ENCODE measurements at places on chromosomes 1 and 21.
A peak's percentile ranks its signal among the peaks of the same experiment; 100 is the strongest.

DNA sequence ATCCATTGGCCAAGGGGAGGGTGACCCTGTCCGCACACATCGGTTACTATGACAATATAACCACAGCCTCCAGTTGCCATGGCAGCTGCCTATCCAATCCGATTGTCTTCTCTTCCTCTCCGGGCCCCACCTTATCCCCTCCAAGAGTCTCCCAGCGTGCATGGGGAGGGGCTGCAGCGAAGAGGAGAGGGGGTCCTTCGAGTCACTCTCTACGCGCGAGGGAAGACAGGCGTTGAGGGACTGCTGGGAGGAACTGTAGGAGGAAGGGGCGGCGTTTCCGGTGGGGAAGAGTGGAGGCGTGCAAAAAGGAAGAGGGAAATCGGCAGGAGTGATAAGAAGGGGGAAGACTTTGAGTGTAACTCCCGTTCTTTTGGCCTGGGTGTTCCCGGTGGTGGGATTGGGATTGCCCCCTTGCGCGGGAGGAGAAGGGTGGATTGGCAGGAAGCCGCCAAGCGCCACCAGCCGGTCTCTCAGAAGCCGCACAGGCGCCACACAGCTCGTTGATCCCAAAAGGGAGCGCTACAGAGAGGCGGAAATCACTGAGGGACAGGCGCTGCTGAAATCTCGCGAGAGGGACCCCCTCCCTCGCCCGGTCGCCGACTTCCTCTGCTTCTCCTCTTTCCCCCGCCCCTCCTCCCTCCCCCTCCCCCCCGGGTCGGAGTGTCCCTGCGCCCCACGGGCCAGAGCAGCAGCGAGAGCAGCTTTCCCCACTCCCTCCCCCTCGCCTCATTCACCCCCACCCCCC, 384 bp upstream of the SMG7 start:
- peak; percentile 99 for DNase-seq

DNA sequence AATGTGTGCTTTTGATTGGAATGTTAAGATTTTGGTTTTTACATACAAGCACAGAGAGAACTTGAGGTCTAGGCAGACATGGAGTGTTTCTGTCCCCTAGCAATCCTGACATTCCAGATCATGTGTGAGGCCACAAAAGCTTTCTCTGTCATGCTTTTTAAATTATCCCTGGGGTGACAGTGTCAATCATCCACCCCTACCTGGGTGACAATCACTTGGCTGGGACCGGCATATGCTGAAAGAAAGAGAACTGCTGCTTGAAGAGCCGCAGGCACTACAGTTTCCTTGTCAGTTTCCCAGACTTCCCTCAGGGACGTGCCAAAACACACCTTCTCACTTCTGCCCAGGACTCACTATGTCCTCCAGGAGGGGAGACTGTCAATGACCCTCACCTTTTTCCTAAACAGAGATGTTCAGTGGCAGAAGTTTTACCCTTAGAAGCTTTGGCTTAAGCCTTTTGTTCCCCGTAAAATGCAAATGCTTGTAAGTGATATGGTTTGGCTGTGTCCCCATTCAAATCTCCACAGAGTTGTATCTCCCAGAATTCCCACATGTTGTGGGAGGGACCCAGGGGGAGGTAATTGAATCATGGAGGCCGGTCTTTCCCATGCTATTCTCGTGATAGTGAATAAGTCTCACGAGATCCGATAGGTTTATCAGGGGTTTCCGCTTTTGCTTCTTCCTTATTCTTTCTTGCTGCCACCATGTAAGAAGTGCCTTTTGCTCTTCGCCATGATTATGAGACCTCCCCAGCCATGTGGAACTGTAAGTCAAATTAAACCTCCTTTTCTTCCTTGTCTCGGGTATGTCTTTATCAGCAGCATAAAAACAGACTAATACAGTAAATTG, 217.4 kb downstream of the FGGY start:
- no peak for DNase-seq

- no peak for DNase-seq
These were observed 61.5 kb downstream of the CD58 start for GRCh38 chr1:116508984-116509980.

DNA sequence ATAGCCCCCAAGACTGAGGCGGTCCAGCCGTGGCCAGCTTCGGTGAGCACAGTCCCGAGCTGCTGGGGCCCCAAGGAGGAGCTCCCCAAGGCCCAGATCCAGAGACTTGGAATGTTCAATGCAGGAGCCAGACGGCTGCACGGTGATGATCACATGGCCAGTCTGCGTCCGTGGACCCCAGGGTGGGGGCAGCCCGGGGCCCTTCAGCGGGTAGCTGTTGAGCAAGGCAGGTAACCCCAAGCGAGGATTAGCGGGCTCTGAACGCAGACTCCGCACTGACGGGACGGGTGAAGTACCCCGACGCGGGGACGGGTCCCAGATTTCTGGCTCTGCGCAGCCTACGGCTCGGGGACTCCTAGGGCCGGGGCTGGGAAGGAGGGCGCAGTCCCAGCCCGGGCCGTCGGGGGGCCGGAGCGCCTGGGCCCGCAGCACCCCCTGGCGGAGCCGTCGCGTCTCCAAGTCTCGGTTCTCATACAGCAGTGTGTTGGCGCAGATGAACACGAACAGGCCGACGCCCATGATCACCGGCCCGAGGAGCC, 2.7 kb downstream of the TMEM200B start:
- DNase-seq = peak; percentile 42

- DNase-seq = no peak
These were observed 54.3 kb upstream of the KCNJ6 start for GRCh38 chr21:37970548-37970947.

GRCh38 chr21:38386967-38387366, 111.3 kb downstream of the ERG start:
- no peak for DNase-seq

DNA sequence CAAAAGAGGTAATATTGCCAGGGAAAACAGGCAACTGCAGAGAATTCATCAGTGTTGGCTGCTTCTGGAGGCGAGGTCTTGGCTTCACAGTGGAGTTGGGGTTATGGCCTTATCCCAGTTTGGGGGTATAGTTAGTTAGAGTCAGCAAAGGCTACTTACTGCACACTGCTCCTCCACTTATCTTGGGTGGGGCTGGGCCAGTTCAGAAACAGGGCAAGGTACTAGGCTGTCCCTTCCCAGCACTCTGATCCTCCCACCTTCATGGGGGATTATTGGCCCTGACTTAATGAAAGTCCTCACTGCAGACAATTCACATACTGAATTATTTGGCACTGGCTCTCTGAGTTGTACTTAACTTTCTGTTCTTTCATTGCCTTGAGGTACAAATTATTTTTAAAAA, 189.6 kb downstream of the NRIP1 start:
- DNase-seq = no peak

- no peak for DNase-seq
These were observed 113.7 kb upstream of the WARS2 start for GRCh38 chr1:119254067-119254720.

GRCh38 chr1:224542783-224543440, 73.2 kb upstream of the CNIH3 start:
- DNase-seq = no peak

DNA sequence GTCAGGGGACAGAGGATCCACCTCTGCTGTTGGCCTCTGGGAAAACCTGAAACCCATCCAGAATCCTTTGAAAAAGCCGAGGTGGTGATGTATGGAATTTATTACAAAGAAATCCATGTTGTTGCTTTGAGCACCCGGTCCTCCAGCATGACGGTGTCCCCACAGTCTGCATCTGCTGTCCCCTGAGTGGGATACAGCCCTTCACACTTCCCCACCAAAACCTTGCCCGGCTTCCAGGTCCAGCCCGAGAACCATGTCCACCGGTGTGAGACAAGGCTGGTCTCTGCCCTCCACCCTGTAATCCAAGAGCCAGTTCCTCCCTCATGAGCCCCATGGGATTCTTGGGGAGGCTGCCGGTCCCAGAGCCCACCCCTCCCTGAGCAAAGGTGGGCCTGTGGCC, 70.5 kb downstream of the STUM start:
- no peak for DNase-seq

DNA sequence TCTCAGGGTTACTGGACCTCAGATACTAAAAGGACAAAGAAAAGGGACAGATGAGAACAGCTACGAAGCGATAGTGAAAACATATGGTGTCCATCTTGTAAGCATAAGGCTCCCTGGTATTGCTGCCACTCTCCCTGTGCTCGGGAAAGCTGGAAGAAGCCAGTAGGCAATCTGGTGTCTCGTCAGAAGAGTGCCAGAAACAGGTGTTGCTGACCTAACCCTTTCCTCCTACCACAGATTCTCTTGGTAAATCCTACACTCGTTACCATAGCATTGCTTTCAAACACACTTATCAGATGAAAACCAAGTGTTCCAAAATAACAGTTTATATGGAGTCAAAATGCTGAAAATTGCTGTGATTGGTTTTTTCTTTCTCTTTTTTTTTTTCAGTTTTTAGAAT, 146.3 kb downstream of the NRIP1 start:
- DNase-seq = no peak

- no peak for DNase-seq
These were observed 18.3 kb downstream of the CLIC6 start for GRCh38 chr21:34687065-34687464.

DNA sequence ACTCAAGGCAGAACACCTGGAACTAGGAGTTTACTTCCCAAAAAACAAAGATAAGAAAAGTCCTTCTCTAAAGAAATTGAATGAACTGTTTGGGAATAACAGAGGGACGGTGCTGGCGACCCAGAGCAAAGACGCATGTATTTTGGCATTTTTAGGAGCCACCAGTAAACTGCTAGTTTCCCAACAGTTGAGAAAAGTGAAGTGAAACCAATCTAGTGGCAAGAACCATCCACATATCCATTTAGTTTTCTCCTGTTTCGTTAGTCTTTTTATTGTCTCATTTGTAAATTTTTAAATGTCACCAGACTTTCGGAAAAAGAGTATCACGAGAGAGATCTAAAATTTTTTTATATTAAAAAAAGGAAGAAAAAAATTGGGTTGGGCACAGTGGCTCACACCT, 30.2 kb downstream of the ODF2L start:
- DNase-seq = no peak

DNA sequence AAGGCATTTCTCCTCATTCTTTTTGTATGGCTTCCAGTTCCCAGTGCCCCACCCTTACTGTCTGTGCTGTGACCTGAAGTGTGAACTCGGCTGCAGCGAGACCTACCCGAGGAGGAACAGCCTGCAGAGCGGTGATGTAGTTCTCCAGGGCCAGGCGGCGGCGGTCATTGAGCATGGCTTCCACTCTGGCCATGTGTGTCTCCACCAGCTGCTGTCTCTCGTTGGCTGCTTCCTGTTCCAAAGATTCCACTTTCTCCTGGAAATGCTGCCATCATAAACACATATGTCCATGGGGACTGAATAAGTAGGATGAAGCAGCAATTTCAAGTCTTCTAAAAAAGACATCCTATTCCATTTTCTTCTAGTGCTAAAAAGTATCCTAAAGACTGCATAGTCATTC, 195.6 kb downstream of the APP start:
- DNase-seq = no peak

DNA sequence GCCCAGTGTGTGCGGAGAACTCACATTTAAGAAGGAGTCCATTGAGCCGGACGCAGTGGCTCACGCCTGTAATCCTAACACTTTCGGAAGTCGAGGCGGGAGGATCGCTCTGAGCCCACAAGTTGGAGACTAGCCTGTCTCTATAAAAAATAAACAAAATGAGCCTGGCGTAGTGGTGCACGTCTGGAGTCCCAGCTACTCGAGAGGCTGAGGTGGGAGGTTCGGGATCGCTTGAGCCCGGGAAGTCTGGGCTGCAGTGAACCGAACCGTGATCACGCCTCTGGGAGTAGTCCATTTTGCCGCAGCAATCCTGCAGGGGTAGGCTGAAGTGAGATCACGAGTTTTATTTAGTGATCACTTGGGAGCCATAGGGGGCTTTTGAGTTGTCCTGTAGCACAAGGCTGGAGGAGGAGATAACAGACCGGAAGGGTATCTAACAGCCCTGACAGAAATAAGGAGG, 497 bp upstream of the FUCA1 start:
- no peak for DNase-seq

- DNase-seq = no peak
These were observed 15.2 kb upstream of the HMCN1 start for GRCh38 chr1:185719021-185719420.

DNA sequence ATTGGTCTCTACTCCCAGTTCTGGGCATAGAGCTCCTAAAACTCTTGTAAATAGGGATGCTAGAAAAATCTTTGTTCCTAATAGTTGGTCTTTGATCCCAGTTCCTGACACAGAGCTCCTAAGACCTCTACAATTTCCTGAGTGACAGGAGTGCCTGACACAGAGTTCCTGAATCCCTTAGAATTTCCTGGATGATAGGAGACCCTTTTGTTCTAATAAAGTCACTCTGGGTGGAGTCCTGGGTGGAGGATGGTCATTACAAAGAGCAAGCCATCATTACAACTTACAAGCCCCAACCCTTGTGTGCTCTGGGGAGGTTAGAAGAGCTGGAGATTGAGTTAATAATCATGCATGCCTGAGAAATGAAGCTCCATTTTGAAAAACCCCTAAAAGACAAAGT, 58.4 kb downstream of the ZZZ3 start:
- DNase-seq = no peak

DNA sequence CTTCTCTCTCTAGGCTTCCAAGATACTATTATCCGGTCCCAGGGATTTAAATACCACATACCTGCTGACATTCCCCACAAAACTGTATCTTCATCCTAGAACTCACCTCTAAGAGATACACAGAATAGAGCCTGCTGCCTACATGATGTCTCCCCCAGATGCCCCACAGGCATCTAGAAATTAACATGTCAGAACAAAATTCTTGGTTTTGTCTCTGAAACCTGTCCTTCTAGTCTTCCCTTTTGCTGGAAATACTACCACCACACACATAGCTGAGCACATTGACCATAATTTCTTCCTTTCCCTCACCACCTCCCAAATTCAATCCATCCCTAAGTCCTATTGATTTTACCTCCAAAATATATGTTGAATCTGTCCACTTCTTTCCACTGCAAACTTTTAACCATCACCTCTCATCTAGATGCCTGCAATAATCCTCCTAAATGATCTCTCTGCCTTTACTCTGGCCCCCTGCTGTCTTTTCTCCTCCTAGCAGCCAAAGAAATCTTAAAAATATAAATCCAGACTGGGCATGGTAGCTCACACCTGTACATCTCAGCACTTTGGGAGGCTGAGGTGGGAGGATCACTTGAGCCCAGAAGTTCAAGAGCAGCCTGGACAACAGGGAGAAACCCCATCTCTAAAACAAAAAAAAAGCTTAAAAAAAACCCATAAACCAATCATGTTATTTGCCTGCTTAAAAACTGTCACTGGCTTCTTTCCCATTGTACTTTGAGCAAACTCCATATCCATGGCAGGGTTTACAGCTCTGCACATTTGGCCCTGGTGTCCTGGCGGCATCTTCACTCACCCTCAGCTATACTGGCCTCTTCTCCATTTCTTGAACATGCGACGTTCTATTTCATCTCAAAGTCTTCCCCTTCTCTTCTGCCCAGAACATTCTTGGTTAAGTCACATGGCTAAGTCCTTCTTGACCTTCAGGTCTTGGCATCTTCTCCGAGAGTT, 6.2 kb upstream of the FAM76A start:
- no peak for DNase-seq

GRCh38 chr1:102181341-102181740, 184.6 kb upstream of the OLFM3 start:
- no peak for DNase-seq

Data from stimulated activated CD4-positive, alpha-beta T cell treated with anti-CD3 and anti-CD28 coated beads, Interleukin-1b, Interleukin-23, amount 100 ng/mL, for 24 hours (primary cell).